Spinal cord (tissue), 10 donors: ENCODE measurements at places on chromosomes 1 and 21. TPM values are rescaled to one million over a fixed set of nuclear protein-coding genes. Genes with fewer than 3 reads are reported as not detected.

The RPRD2 gene
- total RNA-seq = 23.7 TPM

The KIF26B gene
- total RNA-seq = 10.9 TPM

The CCDC27 gene
- not detected for total RNA-seq

The FAM3B gene
- total RNA-seq = 1.7 TPM

The RASAL2 gene
- 32.6 TPM for total RNA-seq

The PRAMEF8 gene
- total RNA-seq = not detected

The PGLYRP4 gene
- not detected for total RNA-seq

The PAPPA2 gene
- 3.4 TPM for total RNA-seq

The LCE1B gene
- not detected for total RNA-seq

The PYHIN1 gene
- not detected for total RNA-seq

The ADAM30 gene
- not detected for total RNA-seq

The LRP8 gene
- total RNA-seq = 22.7 TPM

The AQP10 gene
- 0.30 TPM for total RNA-seq

The LRRC38 gene
- 0.55 TPM for total RNA-seq

The G0S2 gene
- 6.1 TPM for total RNA-seq

The DCDC2B gene
- total RNA-seq = 0.28 TPM

The SPATA45 gene
- total RNA-seq = 4.7 TPM

The FAM163A gene
- 0.55 TPM for total RNA-seq

The PODN gene
- 10.7 TPM for total RNA-seq

The TIE1 gene
- total RNA-seq = 16.3 TPM

The EFCAB14 gene
- 103 TPM for total RNA-seq

The LORICRIN gene
- 0.22 TPM for total RNA-seq

The MROH9 gene
- 0.10 TPM for total RNA-seq
